ENCODE measurements at places on chromosomes 1 and 21. TPM values are rescaled to one million over a fixed set of nuclear protein-coding genes. Genes with fewer than 3 reads are reported as not detected.

Gene KCNA3
- 0.08 TPM for polyA plus RNA-seq

Gene HOOK1
- polyA plus RNA-seq = 59.7 TPM

Gene FHAD1
- 2.8 TPM for polyA plus RNA-seq

Gene RCC2
- polyA plus RNA-seq = 98.2 TPM

Gene ADAM30
- not detected for polyA plus RNA-seq

Gene AIM2
- polyA plus RNA-seq = 0.11 TPM

Gene OR2T33
- not detected for polyA plus RNA-seq

Gene ATP6V1G3
- 5.8 TPM for polyA plus RNA-seq

- no peak for DNase-seq
Measured at GRCh38 chr21:38822778-38823238, 17.1 kb downstream of the ETS2 start.

GRCh38 chr1:200873116-200873670, 412 bp downstream of the GPR25 start:
- no peak for DNase-seq

GRCh38 chr1:94772845-94773244, 47.3 kb upstream of the SLC44A3 start:
- DNase-seq = no peak

- DNase-seq = no peak
Measured at GRCh38 chr1:61481315-61481715, 243.6 kb downstream of the TM2D1 start.

DNA sequence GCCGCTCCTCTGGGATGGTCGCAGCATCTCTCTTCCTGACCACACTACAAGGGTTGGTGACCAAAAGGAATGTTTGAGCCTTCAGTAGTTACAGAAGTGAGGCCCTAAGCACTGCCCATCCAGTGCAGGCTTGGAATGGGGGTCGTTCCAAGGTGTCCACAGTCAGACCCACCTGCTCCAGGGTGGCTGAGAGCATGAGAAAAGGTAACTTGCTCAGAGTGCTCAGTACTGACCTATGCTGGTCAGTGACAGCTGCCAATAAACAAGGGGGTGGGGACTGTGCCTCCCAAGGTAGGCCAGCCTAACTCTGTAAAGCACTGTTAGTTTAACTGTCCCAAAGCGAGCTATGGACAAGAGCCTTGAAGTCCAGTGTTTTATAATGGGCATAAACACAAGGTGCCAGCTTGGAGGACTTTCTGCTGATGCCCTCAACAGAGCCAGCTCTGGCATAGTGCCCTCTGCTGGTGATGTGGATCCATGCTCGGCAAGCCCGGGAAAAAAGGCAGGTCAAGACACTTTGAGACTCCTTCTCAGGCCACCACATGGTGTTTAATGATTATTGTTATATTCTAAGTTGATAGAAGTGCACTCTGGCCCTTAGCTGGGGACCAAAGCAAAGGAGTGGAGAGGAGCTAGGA, 78.1 kb upstream of the DNAH14 start:
- DNase-seq = no peak

- no peak for DNase-seq
Measured at GRCh38 chr1:14098294-14098913, 398.4 kb downstream of the PRDM2 start.

- DNase-seq = no peak
Measured at GRCh38 chr1:6418668-6419396, 887 bp downstream of the HES2 start.

- DNase-seq = no peak
Measured at GRCh38 chr1:243944429-243945160, 94.6 kb upstream of the AKT3 start.

GRCh38 chr1:188599313-188599712, 1770.6 kb downstream of the PLA2G4A start:
- no peak for DNase-seq

DNA sequence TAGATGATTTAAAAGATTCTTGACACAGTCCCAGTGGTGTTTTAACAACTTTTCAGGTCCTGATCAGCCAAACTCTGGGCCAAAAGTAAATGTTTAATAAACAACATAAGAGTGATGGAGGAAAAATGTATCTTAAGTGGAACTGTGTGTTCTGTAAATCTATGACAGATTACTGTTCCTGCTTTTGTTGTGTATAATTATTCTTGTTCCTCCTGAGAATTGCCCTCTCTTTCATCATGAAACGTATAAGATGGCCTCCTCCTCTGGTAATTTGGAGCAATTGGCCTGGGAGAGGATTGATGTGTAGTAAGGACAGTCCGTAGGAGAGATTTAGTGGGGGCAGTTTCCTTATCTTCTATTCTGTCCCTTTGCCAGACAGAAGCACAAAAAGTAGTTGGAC, 34.5 kb downstream of the GALNT2 start:
- DNase-seq = no peak

- no peak for DNase-seq
Measured at GRCh38 chr21:44079846-44080245, 27.4 kb upstream of the PWP2 start.

DNA sequence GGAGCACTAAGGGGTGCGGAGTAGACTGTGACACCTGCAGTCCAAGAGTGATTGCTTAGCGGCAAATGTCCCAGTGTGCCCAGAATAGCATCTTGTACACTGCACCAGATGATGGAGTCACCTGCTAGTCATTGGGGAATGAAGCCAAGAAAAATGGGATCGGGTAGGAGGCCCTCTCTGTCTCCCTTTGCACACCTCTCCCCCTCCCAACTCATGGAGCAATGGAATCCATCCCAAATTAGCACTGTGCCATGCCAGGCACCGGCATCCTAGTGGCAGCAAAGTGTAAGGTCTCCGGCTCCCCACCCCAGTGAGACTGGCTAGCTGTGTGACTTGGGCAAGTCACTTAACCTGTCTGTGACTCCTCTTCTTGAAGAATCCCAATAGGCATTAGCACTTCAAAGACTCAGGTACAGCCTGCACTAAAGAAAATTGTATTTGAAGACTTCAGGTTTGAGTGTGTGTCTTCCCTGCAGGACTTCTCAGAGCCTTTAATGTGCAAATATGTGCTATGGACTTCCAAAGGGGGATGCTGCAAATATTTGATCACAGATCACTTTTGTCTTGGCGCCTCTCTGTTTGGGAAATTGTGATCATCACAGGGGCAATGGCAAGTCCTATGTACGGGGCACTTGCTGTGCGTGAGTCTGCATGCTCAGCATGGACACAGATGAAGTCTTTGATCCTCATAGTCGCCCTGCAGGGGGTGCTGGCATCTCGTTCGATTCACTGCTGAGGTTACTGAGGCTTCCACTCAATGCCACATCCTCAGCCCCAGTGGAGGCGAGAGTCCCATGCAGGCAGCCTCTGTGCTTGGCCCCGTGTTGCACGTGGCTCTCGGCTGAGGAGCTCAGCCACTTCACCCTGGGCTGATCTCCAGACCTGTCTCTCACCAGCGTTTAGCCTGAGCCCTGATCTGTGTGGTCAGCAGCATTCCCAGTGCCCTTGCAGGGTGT, 272.9 kb upstream of the C1orf174 start:
- no peak for DNase-seq

GRCh38 chr1:72827278-72827677, 544.9 kb upstream of the NEGR1 start:
- no peak for DNase-seq

GRCh38 chr1:244920911-244921761, 56.8 kb upstream of the HNRNPU start:
- no peak for DNase-seq

DNA sequence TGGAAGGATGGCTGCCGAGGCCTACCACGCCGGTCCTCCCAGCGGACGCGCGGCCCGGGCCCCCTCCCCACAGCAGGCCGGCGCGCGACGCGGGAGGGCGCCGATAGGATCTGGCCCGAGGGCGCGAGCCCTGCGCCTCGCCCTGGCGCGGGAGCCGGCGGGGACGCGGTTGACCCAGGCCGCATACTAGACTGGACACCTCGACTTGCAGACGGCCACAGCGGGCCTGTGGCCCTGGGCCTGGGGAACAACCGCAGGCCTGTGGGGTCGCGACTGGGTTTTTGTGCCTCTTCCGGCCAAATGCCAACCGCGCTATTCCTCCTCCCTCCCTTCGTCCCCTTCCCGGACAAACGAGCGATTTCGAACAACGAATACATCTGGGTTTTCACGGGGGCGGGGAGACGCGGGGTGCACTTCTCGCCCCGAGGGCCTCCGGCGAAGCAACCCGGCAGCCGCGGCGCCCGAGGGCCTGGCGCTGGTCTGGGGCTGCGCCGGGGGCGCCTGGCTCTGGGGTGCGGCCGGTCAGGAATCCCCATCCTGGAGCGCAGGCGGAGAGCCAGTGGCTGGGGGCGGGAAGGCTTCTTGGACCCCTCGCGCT, 2.4 kb downstream of the NHLH2 start:
- DNase-seq = no peak

- DNase-seq = no peak
Measured at GRCh38 chr1:40901886-40902852, 40.0 kb upstream of the CITED4 start.

- DNase-seq = no peak
Measured at GRCh38 chr1:112791723-112792104, 76.6 kb upstream of the PPM1J start.

DNA sequence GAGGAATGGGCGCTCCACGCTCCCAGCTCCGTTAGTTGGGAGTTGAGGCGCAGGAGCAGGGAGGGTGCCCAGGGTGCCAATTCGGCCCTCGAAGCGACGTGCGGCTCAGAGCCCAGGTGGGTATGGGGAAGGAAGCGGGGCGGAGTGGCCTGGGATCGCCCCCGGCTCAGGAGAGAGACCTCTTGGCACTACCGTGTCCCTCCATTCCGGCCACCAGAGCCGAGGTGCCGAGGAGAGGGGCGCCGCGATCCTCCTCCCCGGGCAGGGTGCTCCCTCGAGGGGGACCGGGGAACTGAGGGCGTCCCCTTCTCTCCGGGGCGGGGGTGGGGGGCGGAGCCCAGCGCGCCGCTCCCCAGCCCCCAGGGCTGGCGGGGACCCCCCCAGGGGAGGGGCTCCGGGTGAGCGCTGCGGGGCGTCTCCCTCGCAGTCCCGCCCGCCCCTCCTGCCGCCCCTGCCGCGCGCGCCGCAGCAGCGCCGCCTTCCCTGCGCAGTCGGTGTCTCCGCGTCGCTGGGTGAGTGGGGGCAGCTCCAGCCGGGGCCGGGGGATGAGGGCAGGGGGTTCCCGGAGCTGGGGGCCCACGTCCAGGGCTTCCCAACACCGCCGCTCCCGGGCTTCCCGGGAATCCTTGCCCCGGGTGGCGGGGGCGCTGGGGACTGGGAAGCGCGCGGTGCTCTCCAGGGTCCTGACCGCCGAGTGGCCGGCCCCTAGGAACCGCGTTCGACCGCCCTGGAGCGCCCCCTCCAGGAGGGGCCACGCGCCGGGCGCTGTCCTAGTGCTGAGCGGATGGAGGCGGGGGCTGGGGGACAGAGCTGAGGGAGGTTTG, at the start of gene HPCA:
Gene HPCA (plus strand): TSS at position 488 of the 824 bp plus-strand sequence. CDS start 2,408 bp downstream, outside the sequence.
- no peak for DNase-seq

GRCh38 chr1:180243517-180244221, 13.6 kb downstream of the LHX4 start:
- no peak for DNase-seq

GRCh38 chr1:181557313-181557712, 74.0 kb downstream of the CACNA1E start:
- no peak for DNase-seq

GRCh38 chr1:46246548-46247435, 771 bp upstream of the RAD54L start:
- no peak for DNase-seq

DNA sequence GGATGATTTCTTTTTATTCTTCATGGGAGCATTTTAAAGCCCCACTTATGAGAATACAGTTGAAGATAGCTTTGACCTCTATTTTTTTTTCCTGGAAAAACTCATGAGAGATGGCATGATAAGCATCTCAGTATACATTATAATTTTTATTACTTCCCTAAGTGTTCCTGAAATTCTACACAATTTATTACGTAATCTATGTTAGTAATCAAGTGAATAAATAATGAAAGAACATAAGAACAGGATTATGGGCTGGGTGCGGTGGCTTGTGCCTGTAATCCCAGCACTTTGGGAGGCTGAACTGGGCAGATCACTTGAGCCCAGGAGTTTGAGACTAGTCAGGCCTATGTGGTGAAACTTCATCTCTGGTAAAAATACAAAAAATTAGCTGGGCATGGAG, 13.2 kb upstream of the PRKAA2 start:
- no peak for DNase-seq

DNA sequence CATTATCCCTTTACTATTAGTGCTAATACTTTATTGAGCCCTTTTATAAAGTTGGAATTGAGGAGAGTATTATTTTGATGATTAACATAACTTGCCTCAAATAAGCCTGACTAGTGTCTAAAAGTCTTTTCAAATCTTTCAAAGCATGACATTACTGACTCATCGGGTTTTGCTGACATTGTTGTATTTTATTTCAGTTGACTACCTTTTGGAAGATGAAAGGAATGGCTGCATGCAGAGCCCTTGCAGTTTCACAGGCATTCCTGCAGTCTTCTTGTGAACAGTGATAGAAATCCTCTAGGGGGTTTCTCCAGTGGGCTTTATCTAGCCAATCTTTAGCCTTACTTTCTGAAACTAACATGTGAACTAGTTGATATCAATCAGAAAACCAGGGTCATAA, 43.0 kb upstream of the TMEM61 start:
- no peak for DNase-seq

GRCh38 chr1:227273557-227273956, 44.7 kb downstream of the CDC42BPA start:
- peak; percentile 23 for DNase-seq

- DNase-seq = no peak
Measured at GRCh38 chr1:160519642-160520435, 3.2 kb downstream of the SLAMF6 start.

GRCh38 chr1:147611021-147611426, 59.3 kb downstream of the ACP6 start:
- DNase-seq = no peak

GRCh38 chr1:25140073-25140797, 92.1 kb downstream of the SYF2 start:
- DNase-seq = no peak

- DNase-seq = no peak
Measured at GRCh38 chr1:109989506-109990301, 5.1 kb downstream of the AHCYL1 start.

GRCh38 chr21:42039911-42040351, 29.8 kb upstream of the ZBTB21 start:
- DNase-seq = no peak

DNA sequence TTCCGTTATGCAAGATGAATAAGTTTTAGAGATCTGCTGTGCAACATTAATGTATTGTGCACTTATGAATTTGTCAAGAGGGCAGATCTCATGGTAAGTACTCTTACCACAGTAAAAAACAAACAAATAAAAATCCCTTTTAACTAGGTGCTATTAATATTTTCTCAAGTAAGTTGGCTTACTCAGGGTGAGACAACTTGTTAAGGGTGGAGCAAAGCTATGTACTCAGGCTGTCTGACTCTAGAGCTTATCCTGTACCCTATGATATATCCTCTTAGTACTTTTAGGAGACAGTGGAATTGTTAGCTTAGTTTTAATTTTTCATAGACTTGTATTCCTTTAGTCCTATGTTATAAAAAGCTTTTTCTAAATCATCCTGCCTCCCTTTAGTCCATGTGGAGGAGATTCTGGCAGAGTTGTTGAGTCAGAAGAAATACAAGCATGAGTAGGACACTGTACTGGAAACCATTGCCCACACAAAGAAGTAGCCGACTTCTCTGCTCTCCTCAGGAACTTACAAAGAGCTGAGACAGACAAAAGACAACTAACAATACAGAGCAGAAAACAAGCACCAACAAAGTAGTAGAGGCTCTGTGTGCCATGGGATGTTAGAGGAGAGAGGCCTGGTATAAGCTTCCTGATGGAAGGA, 49.2 kb downstream of the S1PR1 start:
- DNase-seq = no peak

- DNase-seq = no peak
Measured at GRCh38 chr1:35454176-35454575, 103.0 kb downstream of the KIAA0319L start.

GRCh38 chr1:232655028-232655745, 25.3 kb upstream of the SIPA1L2 start:
- DNase-seq = no peak

All from right renal pelvis (tissue), 4 donors.